ENCODE measurements at places on chromosomes 2 and 18. TPM values are rescaled to one million over a fixed set of nuclear protein-coding genes. Genes with fewer than 3 reads are reported as not detected.

NT5DC4 gene
- not detected for total RNA-seq

CCDC74B gene
- 0.23 TPM for total RNA-seq

AQP12B gene
- not detected for total RNA-seq

UGT1A5 gene
- total RNA-seq: not detected

IMMT gene
- total RNA-seq: 143 TPM

BMPR2 gene
- total RNA-seq: 3.9 TPM

CFC1 gene
- total RNA-seq: 0.18 TPM

Measured in activated T-cell treated with anti-CD3 and anti-CD28 coated beads, Interleukin-2, amount 50 U/mL, for 4 hours (primary cell).